Bronchial epithelial cell (primary cell): ENCODE measurements at places on chromosomes 1 and 21.
A peak's percentile ranks its signal among the peaks of the same experiment; 100 is the strongest.

GRCh38 chr1:214854126-214854875 is 228.2 kb upstream of the KCNK2 start:
- DNase-seq, result no peak

GRCh38 chr1:203216274-203217138 is 13.0 kb downstream of the CHIT1 start:
- peak; percentile 66 for DNase-seq

DNA sequence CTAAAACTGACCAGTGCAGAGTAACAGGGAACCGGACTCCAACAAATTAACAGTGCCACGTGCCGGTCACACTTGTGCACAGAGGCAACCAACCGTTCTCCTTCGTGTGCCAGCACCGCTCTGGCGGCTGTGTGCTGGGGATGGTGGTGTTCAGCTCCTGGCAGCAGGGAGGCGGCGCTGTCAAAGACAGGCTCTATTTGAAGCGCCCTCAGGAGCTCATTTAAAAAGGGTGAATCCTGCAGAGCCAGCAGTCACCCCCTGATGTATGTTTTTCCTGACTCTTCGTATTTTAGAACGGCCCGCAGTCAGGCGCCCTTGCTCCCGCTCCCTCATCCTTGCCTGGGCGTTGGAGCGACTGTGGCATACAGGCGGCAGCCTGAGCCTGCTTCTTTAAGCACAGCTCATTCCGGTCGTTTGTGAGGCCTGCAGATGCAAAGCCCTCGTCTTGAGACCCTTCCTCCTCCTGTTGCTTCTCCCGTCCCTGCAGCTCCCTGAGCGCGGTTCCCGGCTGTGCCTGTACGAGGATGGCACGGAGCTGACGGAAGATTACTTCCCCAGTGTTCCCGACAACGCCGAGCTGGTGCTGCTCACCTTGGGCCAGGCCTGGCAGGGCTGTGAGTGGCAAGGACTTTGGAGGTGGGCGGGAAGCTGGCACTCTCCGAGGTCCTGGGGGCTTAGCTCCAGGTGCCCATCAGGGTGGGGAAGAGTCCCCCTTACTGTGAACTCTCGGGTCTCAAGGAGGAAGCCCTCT is 1.1 kb downstream of the DFFB start:
- DNase-seq, result peak; percentile 23

GRCh38 chr1:217311766-217312165 is 319.1 kb downstream of the GPATCH2 start:
- DNase-seq, result no peak
